ENCODE measurements at places on chromosomes 6 and 20. TPM values are rescaled to one million over a fixed set of nuclear protein-coding genes. Genes with fewer than 3 reads are reported as not detected.

The SLC35D3 gene
- not detected for total RNA-seq

The GJA1 gene
- 62.2 TPM for total RNA-seq

The ZNF341 gene
- total RNA-seq: 4.2 TPM

The MYT1 gene
- total RNA-seq: 0.22 TPM

The RPN2 gene
- total RNA-seq: 288 TPM

The GSTA3 gene
- total RNA-seq: not detected

The LRP11 gene
- total RNA-seq: 33.0 TPM

The ULBP1 gene
- 1.00 TPM for total RNA-seq

The LY6G5C gene
- 1.7 TPM for total RNA-seq

The SRSF12 gene
- total RNA-seq: 1.2 TPM

The PKIB gene
- total RNA-seq: 0.63 TPM

The DOK5 gene
- not detected for total RNA-seq

The PNLDC1 gene
- total RNA-seq: 0.05 TPM

The RIPOR2 gene
- 0.73 TPM for total RNA-seq

The ETV7 gene
- total RNA-seq: 0.08 TPM

The PERP gene
- 75.0 TPM for total RNA-seq

The TCP11 gene
- not detected for total RNA-seq

The FERMT1 gene
- 16.5 TPM for total RNA-seq

The R3HDML gene
- total RNA-seq: 0.13 TPM

The ASIP gene
- total RNA-seq: not detected

The OR2B6 gene
- total RNA-seq: not detected

The KHDC1 gene
- 3.9 TPM for total RNA-seq

The MOG gene
- not detected for total RNA-seq

The ZSCAN16 gene
- total RNA-seq: 3.8 TPM

The SIRPB2 gene
- total RNA-seq: not detected

The HLA-DQB1 gene
- not detected for total RNA-seq

The TRMT11 gene
- 11.7 TPM for total RNA-seq

The AGER gene
- 1.7 TPM for total RNA-seq

The BTBD3 gene
- 16.9 TPM for total RNA-seq

The PKHD1 gene
- not detected for total RNA-seq

The CDH26 gene
- 0.05 TPM for total RNA-seq

The NELFE gene
- total RNA-seq: 92.7 TPM

The LINC00237 gene
- not detected for total RNA-seq

The FUT9 gene
- total RNA-seq: not detected

The SLC24A3 gene
- total RNA-seq: 0.02 TPM

The PPP1R16B gene
- 0.15 TPM for total RNA-seq

The RRAGD gene
- 3.7 TPM for total RNA-seq

The CLVS2 gene
- 0.13 TPM for total RNA-seq

The PRDM13 gene
- 1.3 TPM for total RNA-seq

The RAB44 gene
- total RNA-seq: 0.03 TPM

The VSX1 gene
- total RNA-seq: 0.93 TPM

The MUC21 gene
- total RNA-seq: 0.03 TPM

The SPATA25 gene
- total RNA-seq: 0.30 TPM

The POLR3F gene
- 14.0 TPM for total RNA-seq

The MAFB gene
- 0.15 TPM for total RNA-seq
